ENCODE measurements at places on chromosomes 3 and 15. TPM values are rescaled to one million over a fixed set of nuclear protein-coding genes. Genes with fewer than 3 reads are reported as not detected.

DNA sequence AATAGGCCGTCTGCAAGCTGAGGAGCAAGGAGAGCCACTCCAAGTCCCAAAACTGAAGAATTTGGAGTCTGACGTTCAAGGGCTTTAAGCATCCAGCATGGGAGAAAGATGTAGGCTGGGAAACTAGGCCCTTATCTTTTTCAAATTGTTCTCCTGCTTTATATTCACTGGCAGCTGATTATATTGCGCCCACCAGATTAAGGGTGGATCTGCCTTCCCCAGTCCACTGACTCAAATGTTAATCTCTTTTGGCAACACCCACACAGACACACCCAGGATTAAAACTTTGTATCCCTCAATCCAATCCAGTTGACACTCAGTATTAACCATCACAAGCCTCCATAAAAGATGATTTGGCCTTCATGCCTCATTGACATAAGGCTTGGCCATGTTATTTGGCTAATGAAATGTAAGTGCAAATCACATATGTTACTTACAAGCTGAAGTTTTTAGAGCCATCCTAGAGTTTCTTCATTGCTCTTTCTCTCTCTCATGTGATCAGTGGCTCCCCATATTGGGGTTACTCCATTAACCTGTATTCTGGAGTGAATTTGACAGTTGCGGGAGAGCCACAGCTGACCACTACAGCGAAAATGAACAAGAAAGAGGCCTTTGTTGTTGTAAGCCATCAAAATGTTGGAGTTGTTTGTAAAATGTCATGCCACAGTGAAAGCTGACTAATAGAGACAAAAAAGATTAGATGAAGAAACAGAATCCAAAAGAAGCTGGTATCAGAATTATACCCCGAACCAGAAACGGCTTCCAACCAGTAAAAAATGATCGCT lies 61.7 kb downstream of the GBE1 start:
- no peak for DNase-seq

Gene PARP16
- total RNA-seq, result 11.0 TPM

DNA sequence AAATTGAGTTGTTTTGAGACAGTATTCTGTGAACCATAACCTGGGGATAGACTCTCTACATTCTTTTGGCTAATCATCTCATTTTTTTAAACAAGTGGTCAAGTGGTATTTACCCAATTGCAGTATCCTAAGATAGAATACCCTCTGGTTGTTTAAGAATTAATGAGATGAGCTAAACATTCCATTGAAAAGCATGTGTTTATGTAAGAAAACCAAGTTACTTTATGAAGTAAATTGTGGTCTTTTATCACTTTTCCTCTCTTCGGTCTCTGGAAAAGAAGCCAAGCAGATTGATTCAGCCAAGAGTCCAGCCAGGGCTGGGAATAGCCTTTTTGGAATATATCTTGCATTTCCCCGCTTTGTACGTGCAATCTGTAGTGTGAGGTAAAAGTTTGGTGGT lies 185.7 kb upstream of the TOPAZ1 start:
- DNase-seq, result no peak

- DNase-seq, result peak; percentile 91
These were observed at the start of gene TFDP2 for GRCh38 chr3:142148792-142149672. Gene TFDP2 (minus strand): TSS chr3:142149544. CDS start chr3:142101749, 47,795 bp downstream.

Gene UNC13C
- total RNA-seq, result 0.08 TPM

GRCh38 chr3:191005790-191006189 lies 143.3 kb upstream of the GMNC start:
- DNase-seq, result no peak

Gene BOC
- 63.0 TPM for total RNA-seq

DNA sequence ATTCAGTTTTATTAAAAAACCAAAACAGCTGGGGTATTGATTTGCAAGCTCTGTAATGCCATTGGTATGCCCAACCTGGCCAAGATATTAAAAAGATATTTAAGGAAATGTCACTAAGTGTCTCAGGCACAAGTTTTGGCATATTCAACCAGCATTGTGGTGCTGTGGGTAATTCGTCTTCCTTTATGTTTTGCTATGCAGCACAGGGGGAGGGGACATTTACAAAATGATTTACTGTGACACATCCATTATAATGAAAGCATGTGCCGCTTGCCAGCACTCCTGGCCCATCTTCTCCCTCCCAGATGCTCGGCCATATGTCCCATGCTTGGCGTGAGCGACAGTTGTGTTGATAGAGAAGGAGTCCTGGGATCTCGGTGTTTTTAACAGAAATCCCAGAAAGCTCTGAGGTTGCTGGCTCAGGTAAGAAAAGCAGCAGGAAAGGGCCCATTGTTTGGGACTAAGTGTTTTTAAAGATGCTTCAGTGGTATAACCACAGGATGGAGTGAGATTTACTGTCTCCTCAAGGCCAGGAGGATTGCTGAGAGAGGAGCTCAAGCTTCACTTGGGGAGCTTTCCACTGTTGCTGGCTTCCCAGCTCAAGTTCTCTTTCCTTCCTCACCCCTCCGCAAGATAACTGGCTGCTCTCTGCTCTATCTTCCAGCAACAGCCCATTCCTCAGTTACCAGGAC lies 158.2 kb upstream of the TSC22D2 start:
- DNase-seq, result no peak

- DNase-seq, result no peak
These were observed 26.1 kb downstream of the C15orf39 start for GRCh38 chr15:75227663-75228280.

Gene C3orf20
- total RNA-seq, result not detected

DNA sequence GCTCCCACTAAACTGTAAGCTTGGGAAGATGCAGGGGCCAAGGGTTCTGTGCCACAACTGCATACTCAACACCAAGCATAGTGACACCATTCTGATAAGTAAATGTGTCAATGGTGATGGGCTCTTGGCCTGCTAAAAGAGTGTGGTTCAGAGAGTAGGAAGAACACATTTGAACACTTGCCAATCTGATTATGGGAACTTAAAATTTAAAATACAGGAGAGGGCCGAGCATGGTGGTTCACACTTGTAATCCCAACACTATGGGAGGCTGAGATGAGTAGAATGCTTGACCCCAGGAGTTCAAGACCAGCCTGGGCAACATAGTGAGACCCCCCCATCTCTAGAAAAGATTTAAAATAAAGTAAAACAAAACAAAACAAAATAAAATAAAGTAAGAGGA lies 34.1 kb downstream of the PTPN9 start:
- no peak for DNase-seq

DNA sequence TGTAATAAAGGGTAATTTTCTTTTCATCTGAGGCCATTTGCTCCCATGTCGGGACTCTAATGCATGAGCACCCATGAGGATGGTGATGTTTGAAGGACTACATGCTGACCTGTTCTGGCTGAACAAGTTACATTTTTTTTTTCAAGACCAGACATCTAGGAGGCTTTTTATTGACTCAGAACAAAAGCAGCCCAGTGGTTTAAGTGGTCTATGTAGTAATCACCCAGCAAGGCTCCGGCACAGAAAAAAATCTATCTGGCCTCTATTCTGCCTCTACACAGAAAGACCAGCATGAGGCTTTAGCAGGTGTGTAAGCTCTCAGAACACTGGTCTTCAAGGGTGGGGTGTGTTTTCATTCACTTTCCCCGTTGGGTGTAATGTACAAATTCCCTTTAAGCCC lies 95.1 kb upstream of the ZBED2 start:
- DNase-seq, result no peak

Gene MAP1A
- 4.4 TPM for total RNA-seq

GRCh38 chr3:155178810-155179436 lies 98.8 kb downstream of the MME start:
- no peak for DNase-seq

DNA sequence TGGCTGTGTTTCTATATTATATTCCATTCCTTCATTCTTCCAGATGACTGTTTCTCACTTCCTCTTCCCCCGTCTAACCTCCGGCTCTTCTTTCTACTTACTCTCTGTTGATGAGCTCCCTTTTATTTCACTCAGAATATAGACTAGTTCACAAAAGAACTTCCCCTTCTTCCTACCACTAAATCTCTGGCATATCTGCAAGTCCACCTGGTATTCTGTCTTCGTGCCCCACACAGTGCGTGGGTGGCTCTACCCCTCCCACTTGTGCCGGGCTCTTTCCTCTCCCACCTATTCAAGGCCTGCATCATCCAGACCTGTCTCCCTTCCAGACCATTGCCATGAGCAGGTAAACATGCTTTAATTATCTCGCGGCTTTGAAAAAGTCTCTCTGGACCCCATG lies 73.0 kb downstream of the SCN10A start:
- DNase-seq, result no peak

GRCh38 chr3:67094167-67094566 lies 96.1 kb downstream of the KBTBD8 start:
- no peak for DNase-seq

GRCh38 chr3:350871-351371 lies 154.4 kb downstream of the CHL1 start:
- DNase-seq, result no peak

DNA sequence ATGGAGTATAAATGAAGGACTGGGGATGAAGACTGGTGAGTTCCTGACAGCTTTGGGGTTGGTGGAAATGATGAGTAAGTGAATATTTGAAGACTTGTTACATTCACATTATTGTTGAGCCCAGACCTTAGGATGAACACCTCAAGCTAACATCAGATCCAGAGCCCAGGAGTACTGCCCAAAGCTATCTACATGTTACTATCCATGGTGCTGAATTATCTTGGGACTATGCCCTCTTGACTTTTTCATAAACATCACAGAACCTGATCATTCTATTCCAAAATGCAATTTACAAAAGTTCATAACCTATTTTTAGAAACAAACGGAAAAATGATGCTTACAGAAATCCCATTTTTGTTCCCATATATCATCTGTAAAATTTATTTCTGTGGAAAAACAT lies 613.3 kb downstream of the TUSC7 start:
- DNase-seq, result no peak

GRCh38 chr3:176416870-176417269 lies 780.4 kb downstream of the TBL1XR1 start:
- DNase-seq, result no peak

GRCh38 chr3:114056130-114057010 lies at the start of the genes CCDC191 and QTRT2:
Gene CCDC191 (minus strand): TSS chr3:114056526. CDS start chr3:114056466, 60 bp downstream.
Gene QTRT2 (plus strand): TSS chr3:114056737. CDS start chr3:114065258, 8,521 bp downstream.
- peak; percentile 100 for DNase-seq

GRCh38 chr15:33115191-33115861 lies 79.2 kb downstream of the FMN1 start:
- DNase-seq, result no peak

DNA sequence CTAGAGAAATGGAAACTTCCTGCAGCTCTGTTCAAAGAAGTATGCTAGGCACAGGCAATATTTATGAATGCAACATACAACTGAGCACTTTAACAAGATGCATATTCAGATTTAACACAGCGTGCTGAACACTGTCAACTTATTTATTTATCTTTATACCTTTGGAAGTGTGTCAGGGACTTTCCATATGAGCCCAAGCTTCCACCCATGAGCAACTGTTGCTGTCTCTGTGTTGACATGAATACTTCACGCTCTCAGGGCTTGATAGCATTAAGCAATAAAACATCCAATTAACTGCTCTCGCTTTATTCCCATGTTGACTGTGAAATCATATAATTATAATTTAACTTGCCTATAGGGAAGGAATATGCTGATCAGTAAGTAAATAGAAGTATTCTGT lies 116.6 kb upstream of the ROBO1 start:
- DNase-seq, result no peak

DNA sequence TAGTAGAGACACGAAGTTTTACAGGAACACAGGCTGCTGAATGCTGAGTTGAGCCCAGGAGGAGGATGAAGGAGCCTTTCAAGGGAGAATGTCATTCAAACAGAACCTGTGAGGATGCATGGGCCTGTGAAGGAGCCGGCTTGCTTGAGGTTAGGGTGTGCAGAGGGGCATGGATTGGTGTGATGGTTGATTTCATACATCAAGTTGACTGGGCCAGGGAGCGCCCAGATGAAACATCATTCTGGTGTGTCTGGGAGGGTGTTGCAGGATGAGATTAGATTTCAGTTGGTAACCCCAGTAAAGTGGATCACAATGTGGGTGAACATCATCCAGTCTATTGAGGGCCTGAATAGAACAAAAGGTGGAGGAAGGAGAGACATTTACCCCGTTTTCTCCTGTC lies 243.6 kb downstream of the EDEM1 start:
- no peak for DNase-seq

DNA sequence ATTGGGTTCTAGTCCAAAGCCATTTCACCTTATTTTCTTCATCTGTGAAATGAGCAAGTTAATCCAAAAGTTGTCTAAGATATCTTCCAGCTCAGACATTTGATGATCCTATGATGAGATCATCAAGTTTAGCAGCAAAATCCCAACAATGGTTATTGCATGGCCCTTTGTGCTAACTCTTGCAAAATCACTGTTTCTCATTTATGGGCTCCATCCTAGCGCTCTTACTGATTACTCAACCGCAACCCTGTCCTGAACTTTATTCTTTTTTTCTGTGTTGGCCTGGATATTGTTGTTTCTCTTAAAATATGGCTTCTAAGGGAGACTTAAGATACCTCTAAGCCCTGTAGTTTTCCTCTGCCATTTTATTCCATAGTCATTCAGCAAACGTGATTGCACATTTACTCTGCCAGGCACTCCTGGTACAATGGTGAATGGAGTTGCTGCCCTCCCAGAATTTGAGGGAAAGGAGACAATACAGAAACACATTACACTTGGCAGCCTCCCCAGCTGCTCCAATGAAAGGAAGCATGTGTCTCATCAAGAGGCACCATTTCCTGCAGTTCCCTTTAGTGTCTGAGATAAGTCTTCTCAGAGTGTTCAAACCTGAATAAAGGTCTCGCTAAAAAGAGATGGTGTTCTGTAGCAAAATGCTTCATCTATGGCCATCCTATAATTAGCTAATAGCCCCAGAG lies 4.4 kb downstream of the GXYLT2 start:
- no peak for DNase-seq

DNA sequence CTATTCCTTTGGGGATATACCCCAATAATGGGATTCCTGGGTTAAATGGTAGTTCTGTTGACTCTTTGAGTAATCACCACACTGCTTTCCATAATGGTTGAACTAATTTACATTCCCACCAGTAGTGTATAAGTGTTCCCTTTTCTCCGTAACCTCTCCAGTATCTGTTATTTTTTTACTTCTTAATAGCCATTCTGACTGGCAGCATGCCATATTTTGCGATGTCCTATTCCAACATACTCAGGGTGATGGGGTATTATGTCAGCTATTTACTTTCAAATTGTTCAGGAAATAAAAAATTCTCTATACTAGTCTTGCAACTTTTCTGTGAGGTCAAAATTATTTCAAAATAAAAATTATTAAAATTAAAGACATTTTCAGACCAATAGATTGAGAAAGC lies 9.1 kb upstream of the PARP14 start:
- no peak for DNase-seq

DNA sequence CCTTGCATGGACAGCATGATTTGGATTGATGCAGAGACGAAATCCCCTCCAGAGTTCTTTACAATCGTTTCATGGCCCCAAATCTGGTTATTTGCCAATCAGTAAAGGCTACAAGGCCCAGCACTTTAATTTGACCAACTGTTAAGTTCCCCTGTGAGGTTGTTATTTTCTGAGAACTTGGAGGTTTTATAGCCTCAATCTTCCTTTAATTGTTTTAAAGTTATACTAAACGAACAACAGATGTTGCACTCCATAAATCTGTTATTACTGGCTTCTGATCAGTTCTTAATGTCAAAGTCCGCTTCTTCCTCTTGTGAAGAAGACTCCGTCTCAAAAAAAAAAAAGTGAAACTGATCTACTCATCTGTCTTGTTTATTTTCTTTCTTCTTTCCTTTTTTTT lies 30.8 kb downstream of the LARP6 start:
- no peak for DNase-seq

Measured in lower leg skin (tissue), 4 donors.